ENCODE measurements at places on chromosomes 1 and 21. TPM values are rescaled to one million over a fixed set of nuclear protein-coding genes. Genes with fewer than 3 reads are reported as not detected.

ATP1B1 gene
- total RNA-seq = 379 TPM

MKNK1 gene
- 24.6 TPM for total RNA-seq

F5 gene
- 1.5 TPM for total RNA-seq

TDRD5 gene
- 0.88 TPM for total RNA-seq

TMEM125 gene
- total RNA-seq = 7.5 TPM

DNAJC28 gene
- 6.2 TPM for total RNA-seq

LIN28A gene
- not detected for total RNA-seq

TNN gene
- 13.9 TPM for total RNA-seq

C1orf185 gene
- total RNA-seq = not detected

GRCh38 chr1:115879977-115880376 is 39.1 kb upstream of the NHLH2 start:
- no peaks in the 10 kb centered on the region for H3K27me3 ChIP-seq
- no peaks in the 10 kb centered on the region for H3K4me1 ChIP-seq
- no peak overlapping the region for H3K27ac ChIP-seq
- DNase-seq = no peak

DNA sequence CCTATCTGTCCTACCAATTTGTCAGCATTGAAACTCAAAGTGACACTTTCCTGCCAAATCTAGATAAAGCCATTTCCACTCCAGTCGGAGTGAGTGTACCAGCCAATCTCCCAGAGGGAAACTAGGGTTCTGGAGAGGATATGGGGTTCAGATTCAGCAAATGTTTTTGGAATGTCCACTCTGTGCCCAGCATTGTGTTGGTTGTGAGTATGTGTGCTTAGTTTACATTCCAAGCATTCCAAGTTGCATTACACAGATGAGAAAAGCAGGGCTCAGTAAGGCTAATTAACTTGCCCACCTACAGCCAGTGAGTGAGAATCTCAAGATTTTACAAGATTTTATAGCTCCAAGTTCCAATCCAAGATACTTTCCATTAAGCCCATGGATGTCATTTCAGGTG is 26.4 kb upstream of the RGS16 start:
- no peak for DNase-seq
- H3K4me1 ChIP-seq = peaks cover 21% of the 10 kb centered on the region
- no peak overlapping the region for H3K27ac ChIP-seq
- no peaks in the 10 kb centered on the region for H3K27me3 ChIP-seq

GRCh38 chr1:23200883-23201282 is 16.4 kb downstream of the HTR1D start:
- H3K36me3 ChIP-seq = no peaks in the 10 kb centered on the region
- no peak overlapping the region for H3K4me3 ChIP-seq
- H3K4me1 ChIP-seq = no peaks in the 10 kb centered on the region
- no peak for DNase-seq

DNA sequence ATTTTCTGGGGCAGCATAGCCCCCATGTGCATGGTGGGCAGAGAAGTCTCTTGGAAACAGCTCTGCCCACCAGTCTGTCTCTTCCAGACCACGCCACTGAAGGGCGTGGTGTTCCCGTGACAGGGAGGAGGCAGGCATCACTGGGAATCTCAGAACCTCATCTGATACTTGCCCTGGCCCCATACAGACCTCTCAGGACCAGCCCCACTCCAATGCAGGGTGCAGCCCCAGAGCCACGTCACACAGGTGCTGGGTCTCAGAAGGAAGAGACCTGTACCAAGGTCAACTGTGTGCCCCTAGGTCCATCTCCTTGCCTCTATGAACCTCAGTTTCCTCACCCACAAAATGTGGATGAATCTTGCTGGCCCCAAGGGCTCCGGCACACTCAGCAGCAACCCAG is 7.3 kb downstream of the RAP1GAP start:
- peaks cover 64% of the 10 kb centered on the region for H3K4me1 ChIP-seq
- no peak overlapping the region for H3K27ac ChIP-seq
- H3K36me3 ChIP-seq = peaks cover 15% of the 10 kb centered on the region
- H3K27me3 ChIP-seq = peaks cover 8% of the 10 kb centered on the region

DNA sequence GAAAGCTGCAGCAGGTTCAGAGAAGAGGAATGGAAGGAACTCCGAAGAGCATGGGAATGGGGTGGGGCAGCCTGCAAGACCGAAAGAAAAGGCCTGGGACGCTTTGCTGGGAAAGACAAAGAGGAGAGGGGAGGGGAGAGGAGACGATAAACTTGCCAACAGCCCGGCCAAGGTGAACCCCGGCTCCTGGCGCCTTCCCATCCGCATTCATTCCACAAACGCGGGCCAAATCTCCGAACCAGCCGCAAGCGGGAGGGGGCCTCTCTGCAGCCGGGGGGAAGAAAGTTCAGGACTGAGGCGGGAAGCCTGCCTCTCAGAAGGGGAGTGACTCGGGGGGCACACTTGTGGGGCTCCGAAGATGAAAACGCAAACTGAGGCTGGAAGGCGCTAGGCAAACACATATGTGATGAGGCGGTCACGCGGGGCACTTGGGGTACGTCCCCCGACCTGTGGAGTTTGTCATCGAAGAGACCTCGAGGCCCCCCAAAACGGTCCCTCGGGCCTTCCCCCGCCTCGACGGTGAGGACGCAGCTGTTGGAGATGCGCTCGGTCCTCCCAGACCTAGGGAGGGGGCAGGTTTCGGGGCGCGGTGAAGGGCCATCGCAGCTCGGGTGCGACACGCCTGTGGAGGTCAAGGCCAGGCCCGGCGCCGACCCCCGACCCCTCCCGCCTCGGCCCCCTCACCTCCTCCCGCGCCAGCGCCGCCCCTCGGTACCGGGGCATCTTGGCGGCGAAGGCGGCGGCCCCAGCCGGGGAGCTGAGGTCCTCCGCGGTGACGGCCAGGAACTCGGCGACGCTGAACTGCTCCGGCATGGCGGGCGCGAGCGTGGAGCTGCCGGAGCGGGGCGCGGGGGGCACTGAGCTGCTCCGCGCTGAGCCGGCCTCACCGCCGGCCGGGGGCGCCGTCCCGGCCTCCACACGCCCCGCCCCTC is at the start of gene ASAP3:
ASAP3 (minus strand) TSS at position 859 of the 932 bp plus-strand sequence; CDS start at position 813, 46 bp downstream.
- no peak for DNase-seq
- peak within 1 kb of the TSS; percentile 73 for H3K4me3 ChIP-seq
- peaks cover 3% of the 10 kb centered on the region for H3K27me3 ChIP-seq

DNA sequence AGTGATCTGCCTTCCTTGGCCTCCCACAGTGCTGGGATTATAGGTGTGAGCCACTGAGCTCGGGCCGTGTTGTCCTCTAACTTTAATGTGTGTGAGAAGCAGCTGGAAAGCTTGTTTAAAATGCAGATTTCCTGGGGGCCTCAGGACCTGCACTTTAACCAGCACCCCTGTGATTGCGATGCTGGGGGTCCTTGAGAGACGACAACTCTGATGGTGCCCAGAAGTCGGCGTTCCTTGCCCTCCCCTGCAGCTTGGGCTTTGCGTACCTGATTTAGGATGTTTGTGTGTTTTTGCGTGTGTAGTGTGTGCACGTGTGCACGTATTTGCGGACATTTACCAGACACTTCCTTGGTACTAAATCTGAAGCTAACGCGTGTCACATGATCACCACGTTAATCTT is 10.9 kb downstream of the IFNGR2 start:
- H3K4me3 ChIP-seq = no peak overlapping the region
- no peaks in the 10 kb centered on the region for H3K4me1 ChIP-seq
- no peak overlapping the region for H3K27ac ChIP-seq
- no peak for DNase-seq

GRCh38 chr1:170162459-170163246 is 16.9 kb downstream of the NTMT2 start:
- H3K27me3 ChIP-seq = no peaks in the 10 kb centered on the region
- H3K4me1 ChIP-seq = no peaks in the 10 kb centered on the region
- H3K36me3 ChIP-seq = no peaks in the 10 kb centered on the region
- no peak overlapping the region for H3K27ac ChIP-seq
- no peak for DNase-seq

DNA sequence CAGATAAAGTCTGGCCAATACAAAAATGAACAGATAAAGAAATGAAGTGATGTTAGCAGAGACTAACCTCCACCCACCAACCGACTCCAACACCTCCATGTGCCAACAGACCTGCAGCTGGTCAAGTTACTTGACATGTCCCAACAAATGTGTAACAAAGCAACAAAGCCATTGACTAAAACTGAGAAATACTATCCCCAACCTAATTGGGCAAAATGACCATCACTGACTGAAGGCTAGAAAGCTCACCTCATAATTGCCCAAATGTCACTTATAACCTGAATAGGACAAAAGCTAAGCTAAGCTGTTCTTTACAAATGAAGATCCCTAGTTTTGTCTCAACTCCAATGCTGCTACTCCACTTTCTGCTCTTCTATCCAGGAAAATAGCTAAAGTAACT is 7.5 kb downstream of the KDM5B start:
- no peak for DNase-seq
- H3K4me1 ChIP-seq = peaks cover 11% of the 10 kb centered on the region
- H3K27me3 ChIP-seq = no peaks in the 10 kb centered on the region
- no peak overlapping the region for H3K4me3 ChIP-seq

GRCh38 chr21:46109313-46110221 is 11.7 kb downstream of the COL6A2 start:
- no peak overlapping the region for H3K4me3 ChIP-seq
- DNase-seq = no peak
- H3K36me3 ChIP-seq = peaks cover 14% of the 10 kb centered on the region
- no peaks in the 10 kb centered on the region for H3K4me1 ChIP-seq

DNA sequence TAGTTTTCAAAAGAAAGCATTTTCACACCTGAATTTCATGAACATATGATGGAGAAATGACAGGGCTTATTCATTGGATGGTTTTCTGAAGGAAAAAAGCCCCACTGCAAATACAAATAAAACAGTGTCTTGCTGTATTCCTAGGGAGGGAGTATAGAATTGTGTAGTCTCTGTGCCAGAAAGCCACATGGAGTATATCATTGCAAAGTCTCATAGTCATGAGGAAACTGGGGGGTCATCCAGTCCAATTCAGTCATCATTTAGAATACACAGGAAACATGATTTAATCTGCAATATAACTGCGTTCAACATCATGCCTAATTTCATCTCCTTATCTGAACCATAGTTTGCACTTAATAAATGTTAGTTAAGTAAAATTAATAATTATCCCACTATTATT is 222.3 kb downstream of the NTNG1 start:
- H3K36me3 ChIP-seq = no peaks in the 10 kb centered on the region
- H3K4me1 ChIP-seq = no peaks in the 10 kb centered on the region
- no peak overlapping the region for H3K4me3 ChIP-seq
- DNase-seq = no peak

- no peak overlapping the region for H3K4me3 ChIP-seq
- H3K27me3 ChIP-seq = no peaks in the 10 kb centered on the region
- H3K36me3 ChIP-seq = no peaks in the 10 kb centered on the region
- H3K4me1 ChIP-seq = no peaks in the 10 kb centered on the region
Observed at GRCh38 chr1:60374537-60374936, 301.0 kb upstream of the C1orf87 start.

GRCh38 chr1:32903991-32904785 is 3.0 kb upstream of the TMEM54 start:
- peaks cover 14% of the 10 kb centered on the region for H3K4me1 ChIP-seq
- H3K36me3 ChIP-seq = no peaks in the 10 kb centered on the region
- DNase-seq = no peak
- no peak overlapping the region for H3K4me3 ChIP-seq

GRCh38 chr1:216387782-216388181 is 35.5 kb downstream of the USH2A start:
- H3K27me3 ChIP-seq = no peaks in the 10 kb centered on the region
- no peak for DNase-seq
- H3K4me1 ChIP-seq = no peaks in the 10 kb centered on the region
- no peaks in the 10 kb centered on the region for H3K36me3 ChIP-seq
- H3K27ac ChIP-seq = no peak overlapping the region

- H3K4me1 ChIP-seq = peaks cover 13% of the 10 kb centered on the region
- H3K4me3 ChIP-seq = no peak overlapping the region
- no peak overlapping the region for H3K27ac ChIP-seq
Observed at GRCh38 chr1:6465461-6466005, 440 bp downstream of the TNFRSF25 start.

DNA sequence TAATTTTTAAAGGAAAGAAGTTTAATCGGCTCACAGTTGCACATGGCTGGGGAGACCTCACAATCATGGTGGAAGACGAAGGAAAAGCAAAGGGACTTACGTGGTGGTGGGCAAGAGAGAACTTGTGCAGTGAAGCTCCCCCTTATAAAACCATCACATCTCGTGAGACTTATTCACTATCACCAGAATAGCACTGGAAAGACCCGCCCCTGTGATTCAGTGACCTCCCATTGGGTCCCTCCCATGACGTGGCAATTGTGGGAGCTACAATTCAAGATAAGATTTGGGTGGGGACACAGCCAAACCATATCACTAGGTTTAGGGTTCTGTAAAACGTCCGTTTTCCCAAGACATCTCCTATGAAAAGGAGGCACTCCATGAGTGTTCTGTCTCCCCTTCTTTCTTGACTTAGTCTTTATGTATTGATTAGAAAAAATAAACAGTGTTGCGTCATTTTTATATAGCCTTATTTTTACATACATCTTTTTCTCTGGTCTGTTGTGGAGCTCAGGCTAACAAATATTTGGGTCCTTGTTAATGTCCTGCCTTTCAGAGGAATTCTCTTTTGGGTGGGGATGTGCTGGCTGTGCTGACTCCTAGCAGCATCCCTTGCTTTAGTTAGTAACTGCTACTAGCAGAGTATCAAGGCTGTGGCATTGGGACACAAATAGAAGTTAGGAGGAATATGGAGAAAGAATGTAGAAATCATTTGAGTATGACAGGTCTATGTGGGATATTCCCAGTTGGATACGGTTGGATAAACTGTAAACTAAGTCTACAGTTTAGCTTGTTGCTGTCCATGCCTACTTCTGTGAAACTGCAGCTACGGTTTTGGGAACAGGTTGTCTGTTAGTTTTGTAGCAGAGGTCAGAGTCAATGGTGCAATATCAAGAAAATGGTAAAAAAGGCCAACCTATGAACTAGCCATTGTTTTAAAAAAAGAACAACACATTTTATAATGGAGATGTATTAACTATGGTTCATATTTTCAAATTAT is 23.5 kb downstream of the BACH1 start:
- H3K27me3 ChIP-seq = no peaks in the 10 kb centered on the region
- no peaks in the 10 kb centered on the region for H3K4me1 ChIP-seq
- H3K27ac ChIP-seq = no peak overlapping the region
- no peak for DNase-seq
- H3K4me3 ChIP-seq = no peak overlapping the region
